ENCODE measurements at places on chromosomes 4 and X.

GRCh38 chr4:4477796-4478195 is 64.1 kb downstream of the STX18 start:
- DNase-seq, result no peak

- no peak for DNase-seq
Observed at GRCh38 chr4:109848501-109848900, 594 bp downstream of the LRIT3 start.

DNA sequence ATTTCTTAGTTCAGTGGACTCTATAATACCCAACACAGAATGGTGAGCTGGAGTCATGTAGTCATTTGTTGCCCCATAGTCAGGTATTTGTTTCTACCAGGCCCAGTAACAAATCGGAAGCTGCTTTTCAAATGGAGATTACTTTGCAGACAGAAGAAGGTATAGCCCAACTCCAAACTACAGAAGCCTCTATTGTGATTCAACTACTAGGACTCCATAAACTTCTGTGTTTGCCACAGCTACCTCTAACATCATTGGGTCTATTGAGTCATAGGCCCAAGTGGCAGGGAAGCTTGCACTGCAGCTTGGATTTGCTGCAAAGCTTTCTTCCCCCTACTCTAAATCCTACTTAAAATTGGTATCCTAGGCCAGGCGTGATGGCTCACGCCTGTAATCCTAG is 148.8 kb upstream of the STK26 start:
- no peak for DNase-seq

DNA sequence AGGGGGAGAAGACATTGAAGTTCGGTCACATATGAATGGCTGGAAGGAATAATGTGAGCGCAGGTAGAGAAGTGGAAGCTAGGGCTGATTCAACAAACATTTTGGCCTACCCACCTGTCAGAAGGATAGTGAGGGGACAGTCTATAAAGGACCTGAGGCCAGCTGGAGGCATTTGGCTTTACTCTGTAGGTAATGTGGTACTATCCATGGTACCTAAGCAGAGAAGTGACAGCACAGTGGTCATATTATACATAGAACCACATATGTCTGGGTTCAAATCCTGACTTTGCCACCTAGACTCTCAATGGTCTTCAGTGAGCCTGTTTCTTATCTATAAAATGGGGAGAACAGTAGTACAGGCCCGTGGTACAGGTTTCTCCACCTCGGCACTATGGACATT is 257.1 kb downstream of the EVC2 start:
- no peak for DNase-seq

DNA sequence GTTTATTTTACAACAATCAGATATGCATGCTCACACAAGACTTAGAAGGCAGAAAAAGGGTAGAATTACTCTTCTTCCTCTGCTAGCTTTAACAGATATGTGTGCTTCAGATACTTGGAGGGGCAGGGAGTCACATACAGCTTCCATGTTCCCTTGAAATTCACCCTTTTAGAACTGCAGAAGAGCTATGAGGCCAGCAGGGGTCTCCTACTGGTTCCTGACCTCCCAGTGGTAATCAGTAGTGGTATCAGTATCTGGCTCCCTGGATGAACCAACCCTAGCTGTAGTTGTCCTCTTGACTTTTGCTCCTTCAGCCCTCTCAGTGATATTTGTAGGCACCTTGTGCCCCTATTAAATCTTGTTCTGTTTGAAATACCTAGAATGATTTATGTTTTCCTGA is 81.5 kb downstream of the RCHY1 start:
- no peak for DNase-seq

- DNase-seq, result peak; percentile 38
Observed at GRCh38 chr4:112895811-112896608, 153.4 kb upstream of the ANK2 start.

All from muscle of arm (tissue), 14 donors.